OCI-LY7 (cell line): ENCODE measurements at places on chromosomes 4 and X. TPM values are rescaled to one million over a fixed set of nuclear protein-coding genes. Genes with fewer than 3 reads are reported as not detected.

DNA sequence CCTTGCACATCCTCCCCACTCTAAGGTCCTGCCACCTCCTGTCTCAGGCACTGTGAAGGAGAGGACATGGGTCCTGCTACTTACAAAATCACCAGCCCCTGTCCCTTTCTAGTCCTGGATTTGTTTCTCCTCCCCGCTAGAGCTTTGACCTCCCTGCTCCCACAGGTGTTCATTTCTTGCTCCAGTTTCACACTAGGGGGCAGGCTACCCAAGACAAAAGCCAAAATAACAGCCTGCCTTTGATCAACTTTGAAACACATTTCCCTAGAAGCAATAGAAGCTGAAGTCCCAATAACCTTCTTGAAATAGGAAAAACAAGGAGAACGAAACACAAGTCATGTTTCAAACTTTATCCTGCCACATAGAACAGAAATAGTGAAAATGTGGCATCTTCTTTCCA, 164.4 kb downstream of the QDPR start:
- DNase-seq = peak; percentile 71

GRCh38 chr4:87872028-87872427, 39.3 kb downstream of the MEPE start:
- DNase-seq = no peak

DNA sequence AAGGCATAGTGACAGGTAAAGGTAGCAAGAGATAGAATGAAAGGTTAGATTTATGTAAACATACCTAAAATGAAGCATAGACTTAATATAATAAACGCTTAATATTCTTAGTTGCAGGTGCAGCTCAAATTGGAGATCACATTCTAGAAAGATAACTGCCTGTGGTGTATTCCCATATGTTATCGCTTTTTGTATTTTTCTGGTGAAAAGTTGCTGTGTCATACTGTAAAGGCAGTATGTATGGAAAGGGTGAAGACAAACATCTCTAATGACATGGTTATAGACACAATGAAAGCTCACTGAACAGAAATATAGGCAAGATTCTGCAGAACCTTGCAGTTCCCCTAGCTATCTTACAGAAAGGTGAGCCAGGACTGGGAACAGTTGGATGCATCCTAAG, 240.3 kb downstream of the DCLK2 start:
- DNase-seq = no peak

DNA sequence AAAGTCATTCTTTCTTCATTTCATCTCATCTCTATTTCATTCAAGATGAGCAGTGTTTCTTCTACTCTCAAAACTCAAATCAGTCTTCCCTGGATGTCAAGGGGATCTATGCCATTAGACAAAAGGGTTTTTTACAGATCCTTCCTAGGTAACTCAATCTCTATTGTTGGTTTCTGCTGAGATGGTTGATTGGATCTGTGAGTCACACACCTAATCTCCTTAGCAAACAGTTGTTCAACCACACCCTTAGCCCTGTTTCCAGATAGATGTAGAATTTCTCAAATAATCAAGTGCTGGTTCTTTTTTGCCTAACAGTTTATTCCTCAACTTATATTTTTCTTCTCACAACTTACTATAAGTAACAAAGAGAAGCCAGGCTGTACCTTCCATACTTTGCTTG, 200.5 kb downstream of the KDR start:
- no peak for DNase-seq

DNA sequence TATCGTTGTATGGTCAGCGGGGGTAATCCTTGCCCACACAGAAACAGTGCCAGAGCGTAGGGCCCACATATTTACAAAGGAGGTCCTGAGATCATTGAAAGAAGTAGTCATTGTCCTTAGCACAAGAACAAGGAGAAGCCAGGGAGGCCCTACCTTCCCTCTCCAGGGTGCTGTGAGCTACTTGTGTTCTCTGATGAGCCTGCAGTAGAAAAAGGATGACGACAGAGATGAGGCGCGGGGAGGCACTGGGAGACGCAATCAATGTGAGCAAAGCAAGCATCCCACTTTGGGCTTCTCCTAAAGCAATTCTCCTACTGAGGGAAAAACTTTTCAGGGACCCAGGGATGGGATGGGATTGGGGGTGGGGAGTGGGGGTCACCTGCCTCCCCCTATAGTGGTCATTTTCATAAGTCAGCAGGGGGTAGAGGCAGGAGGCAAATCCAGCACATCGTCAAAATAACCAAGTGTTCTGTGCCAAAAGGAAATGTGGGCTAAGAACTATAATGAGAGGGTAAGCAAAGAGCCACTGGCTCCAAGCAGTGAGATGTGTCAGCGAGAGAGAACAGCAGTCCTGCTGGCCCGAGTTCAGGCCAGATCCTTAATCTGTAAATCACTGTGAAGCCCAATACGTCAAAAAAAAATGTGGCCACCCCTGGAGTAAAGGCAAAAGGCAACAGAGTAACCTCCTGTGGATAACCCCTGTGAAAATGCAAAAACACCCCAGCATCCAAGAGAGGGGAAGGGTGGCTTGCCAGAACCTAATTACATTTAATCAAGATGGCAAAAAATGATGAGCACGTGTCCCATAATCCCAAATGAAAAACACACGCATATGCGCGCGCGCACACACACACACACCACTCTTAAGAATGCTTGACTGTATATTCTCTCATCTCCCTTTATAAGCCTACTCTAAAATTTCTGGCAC, 136.6 kb upstream of the HHIP start:
- DNase-seq = no peak

DNA sequence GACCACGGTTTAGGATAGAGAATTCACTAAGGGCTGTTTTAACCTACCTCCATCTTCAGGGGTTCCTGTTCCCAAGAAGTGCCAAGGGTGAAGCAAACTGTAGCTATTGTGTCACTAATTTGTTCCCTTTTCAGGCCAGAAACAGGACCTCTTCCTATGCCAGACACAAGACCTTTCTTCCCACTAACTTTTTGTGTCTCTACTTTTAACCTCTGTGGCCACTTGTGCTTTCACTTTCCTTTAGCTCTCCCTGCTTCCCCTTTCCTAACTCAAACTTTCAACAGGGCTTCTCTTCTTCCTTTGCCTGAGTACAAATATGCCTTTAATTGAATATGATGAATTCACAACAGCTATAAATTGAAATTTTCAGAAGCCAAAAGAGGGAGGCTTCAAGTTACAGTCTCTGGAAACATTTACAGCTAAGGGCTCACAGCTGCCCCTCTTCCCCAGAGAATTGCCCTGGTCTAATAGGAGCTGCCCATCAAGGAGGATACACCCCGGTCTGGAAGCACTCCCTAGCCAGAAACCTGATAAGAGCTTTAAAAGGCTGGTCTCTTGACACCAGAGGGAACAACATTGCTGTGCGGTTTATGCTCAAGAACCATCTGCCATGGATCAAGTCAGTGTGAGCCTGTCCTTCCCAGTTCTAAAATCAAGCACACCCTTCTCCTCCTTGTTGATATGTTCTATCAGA, 61.7 kb upstream of the PLS3 start:
- DNase-seq = no peak

DNA sequence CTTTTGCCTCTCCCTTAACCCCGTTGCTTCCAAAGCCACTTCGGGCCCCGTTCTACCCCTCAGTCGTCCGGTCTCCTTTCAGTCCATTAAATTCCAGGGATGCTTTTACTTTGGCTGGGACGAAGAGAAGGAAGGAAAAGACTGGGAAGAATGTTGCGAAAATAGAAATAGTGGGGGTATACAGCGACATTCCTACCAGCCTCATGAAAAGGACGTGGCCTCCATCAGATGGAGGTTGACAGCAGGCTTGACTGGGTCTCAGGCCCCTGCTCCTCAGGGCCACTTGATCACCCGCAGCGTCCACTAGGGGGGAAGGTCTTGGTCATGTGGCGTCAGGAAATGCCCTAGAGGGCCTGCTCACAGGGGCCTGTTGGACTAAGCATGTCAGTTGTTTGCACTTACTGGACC, 657 bp upstream of the ANKRD50 start:
- DNase-seq = peak; percentile 2

DNA sequence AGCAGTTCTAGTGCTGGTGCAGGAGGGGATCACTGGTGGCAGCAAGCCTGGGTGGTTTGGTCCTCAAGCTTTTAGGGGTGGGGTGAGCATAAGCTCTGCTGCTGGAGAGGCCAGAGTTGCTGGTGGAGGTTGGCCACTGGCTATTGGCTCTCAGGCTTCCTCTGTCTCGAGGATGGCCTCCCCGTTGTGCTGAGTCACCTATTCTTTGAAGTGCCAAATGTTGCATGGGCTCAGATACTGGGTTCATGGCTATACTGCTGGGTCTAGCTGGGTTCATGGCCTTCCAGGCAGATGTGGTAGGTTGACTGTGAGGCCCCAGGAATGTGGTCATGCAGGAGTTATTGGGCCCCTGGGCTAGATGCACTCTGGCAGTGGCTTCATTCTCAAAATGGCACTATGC, 466.3 kb downstream of the NAF1 start:
- DNase-seq = no peak

The CFAP47 gene
- total RNA-seq = not detected in 2 replicates

The CT45A3 gene
- total RNA-seq = not detected in 2 replicates

The GPR34 gene
- not detected in 2 replicates for total RNA-seq

The MAPK10 gene
- 26.0 and 32.0 TPM in 2 replicates for total RNA-seq
